ENCODE measurements at places on chromosomes 11 and 22.

DNA sequence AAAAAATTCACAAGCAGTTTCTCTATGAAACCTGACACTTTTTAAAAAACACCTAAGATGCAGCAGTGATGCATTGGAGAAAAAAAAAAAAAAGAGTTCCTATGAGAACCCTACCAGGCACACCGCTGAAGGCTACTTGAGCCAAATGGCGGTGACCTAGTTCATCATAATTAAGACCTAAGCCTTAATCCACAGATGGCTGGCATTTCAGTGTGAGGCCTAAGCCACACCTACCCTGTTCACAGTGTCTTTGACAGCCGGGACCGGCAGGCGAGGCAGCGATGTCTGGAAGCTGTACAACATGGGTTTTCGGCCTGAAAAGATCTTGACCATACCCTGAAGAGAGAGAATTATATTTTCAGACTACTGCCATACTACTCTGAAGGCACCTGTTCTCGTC is 38.0 kb downstream of the CPT1A start:
- no peak for DNase-seq

GRCh38 chr11:95989076-95989605 is 65.2 kb upstream of the MTMR2 start:
- no peak for DNase-seq

DNA sequence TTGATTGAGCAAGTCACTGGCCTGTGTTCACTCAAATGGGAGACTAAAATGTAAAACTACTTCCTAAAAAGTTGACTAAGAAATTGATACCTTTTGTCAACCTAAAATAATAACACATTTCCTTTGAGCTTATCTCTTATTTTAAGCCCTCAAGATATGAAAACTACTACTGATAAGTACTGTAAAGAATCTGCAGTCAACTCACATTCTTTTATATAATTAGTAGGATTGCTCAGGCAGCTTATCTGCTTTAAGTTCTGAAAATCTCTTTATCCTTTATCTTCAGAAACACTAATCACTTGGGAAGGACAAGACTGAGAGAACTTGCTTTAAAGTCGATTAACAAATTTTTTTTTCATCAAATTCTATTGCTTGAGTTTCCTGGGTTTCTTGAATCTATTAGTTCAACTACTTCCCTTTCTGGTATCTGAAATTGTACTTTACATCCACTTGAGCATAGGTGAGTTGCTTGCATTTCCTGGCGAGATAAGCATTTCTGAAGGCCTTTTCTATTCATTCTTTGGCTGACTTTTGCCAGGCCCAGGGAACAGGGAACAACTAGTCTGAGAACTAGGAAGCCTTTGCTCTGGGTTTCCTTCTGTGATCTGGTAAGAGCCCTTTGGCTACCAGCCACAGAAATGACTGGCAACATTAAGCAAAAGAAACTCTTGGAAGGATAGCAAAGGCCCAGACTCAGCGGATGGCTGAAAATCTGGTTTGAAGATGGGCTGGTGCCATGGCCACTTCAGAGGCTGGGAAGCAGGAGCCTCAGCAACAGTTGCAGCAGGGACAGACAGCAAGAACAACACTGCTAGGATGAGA is 19.3 kb upstream of the CSRP3 start:
- DNase-seq: no peak

GRCh38 chr11:124751391-124751740 is 689 bp downstream of the VSIG2 start:
- DNase-seq: no peak

- no peak for DNase-seq
Measured at GRCh38 chr11:125112208-125112604, 780 bp upstream of the TMEM218 start.

GRCh38 chr11:104370478-104370877 is 206.5 kb upstream of the PDGFD start:
- no peak for DNase-seq

- no peak for DNase-seq
Measured at GRCh38 chr11:117579161-117579560, 217.9 kb downstream of the DSCAML1 start.

GRCh38 chr22:38180841-38181452 is 683 bp downstream of the PLA2G6 start:
- peak; percentile 45 for DNase-seq

GRCh38 chr11:93766504-93766903 is 17.6 kb upstream of the MED17 start:
- DNase-seq: no peak

GRCh38 chr11:35304386-35304775 is 115.0 kb downstream of the SLC1A2 start:
- DNase-seq: peak; percentile 31

GRCh38 chr22:36259615-36260300 is 6.8 kb downstream of the APOL1 start:
- no peak for DNase-seq

DNA sequence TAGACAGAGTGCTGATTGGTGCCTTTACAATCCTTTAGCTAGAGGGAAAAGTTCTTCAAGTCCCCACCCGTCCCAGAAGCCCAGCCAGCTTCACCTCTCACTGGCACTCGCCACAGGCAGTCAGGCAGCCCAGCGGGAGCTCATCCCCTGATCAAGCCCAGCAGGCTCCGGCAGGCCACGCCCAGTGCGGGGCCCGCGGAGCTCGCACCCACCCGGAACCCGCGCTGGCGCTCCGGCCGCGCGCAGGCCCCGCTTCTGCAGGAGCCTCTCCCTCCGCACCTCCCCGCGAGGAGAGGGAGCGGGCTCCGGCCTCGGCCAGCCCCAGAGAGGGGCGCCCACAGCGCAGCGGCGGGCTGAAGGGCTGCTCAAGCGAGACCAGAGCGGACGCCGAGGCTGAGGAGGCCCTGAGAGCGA is 202.4 kb upstream of the PDGFD start:
- no peak for DNase-seq

- no peak for DNase-seq
Measured at GRCh38 chr11:70660889-70661197, 262.5 kb downstream of the CTTN start.

GRCh38 chr11:117232092-117232878 is at the start of gene RNF214:
TSS of gene RNF214 (plus strand) at chr11:117232671. CDS start at chr11:117234273, 1,602 bp downstream.
- DNase-seq: peak; percentile 86

DNA sequence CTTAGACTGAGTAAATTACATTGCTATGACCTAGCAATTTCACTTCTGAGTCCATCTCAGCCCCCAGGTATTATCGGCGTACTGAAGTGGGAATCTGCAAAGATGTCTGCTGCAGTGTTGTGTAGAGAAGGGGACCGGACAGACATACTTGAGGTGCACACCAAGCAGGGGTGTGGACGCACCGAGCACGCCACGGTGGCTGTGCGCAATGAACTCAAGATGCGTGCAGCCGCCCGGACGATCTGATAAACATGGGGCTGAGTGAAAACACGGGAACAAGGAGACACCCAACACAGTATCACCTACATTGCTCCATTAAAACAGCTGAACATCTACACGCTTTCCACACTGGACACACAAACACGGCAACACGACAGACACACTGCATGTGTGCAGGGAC is 454.3 kb downstream of the OPCML start:
- no peak for DNase-seq

- no peak for DNase-seq
Measured at GRCh38 chr22:27610863-27611786, 190.4 kb downstream of the MN1 start.

DNA sequence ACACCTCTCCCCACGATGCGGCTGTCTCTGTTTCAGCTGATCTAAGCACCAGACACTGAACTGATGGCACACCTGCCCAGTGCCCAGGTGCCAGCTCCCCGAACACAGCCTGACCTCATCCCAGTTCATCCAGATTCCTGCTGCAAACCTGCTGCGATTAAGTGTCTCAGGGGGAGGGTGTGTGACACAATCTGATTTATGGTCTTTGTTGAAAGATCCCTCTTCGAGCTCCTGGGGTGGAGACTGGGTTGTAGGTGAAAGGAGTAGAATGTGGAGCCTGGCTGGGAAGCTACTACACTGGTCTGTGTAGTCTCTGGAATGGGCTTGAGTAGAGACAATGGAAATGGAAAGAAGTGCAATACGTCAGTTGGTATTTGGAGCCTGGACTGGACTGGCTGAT is 390.3 kb downstream of the SHANK2 start:
- no peak for DNase-seq

GRCh38 chr11:78187366-78188285 is 800 bp downstream of the KCTD21 start:
- peak; percentile 70 for DNase-seq

GRCh38 chr22:41280065-41280464 is 5.9 kb downstream of the RANGAP1 start:
- DNase-seq: no peak

DNA sequence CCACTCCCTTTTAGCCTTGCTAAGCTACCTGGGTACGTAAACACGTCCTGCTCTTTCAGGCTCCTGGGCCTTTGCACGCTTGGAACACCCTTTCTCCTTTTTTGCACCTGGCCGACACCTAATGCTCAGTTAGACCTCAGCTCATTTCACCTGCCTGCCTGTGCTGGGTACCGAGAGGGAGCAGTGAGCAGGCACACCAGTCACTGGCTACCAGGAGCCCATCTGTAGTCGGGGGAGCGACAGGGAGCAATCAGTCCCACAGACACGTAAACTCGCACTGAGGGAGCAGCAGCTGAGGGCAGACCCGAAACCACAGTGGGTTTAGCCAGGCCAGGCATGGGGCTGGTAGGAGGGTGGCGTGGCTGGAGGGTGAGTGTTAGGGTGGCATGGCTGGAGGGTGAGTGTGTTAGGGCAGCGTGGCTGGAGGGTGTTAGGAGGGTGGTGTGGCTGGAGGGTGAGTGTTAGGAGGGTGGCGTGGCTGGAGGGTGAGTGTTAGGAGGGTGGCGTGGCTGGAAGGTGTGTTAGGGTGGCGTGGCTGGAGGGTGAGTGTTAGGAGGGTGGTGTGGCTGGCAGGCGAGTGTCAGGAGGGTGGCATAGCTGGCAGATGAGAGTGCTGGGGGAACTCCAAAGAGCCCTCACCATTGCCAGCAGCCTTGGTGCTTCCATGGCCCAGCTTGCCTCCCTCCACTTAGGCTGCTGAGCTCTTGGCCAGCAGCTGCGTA is 6.4 kb upstream of the GTSE1 start:
- no peak for DNase-seq

GRCh38 chr22:41177622-41178424 is 27.3 kb upstream of the L3MBTL2 start:
- no peak for DNase-seq

DNA sequence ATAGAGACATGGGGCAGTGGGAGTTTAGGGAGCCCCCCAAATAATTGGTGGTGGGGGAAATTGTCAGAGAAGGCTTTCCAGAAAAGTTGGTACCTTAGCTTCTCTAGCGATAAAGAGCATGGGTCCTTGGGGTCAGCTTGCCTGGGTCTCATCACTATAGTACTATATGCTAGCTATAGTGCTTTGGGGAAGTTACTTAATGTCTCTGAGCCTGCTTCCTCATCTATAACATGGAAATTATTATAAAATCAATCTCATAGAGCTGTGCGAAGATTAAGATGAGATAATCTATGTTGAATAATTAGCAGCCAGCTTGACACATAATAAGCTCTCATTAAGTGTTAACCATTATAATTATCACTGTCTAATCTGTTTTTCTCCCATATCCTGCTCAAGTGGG is 41.2 kb downstream of the STIM1 start:
- DNase-seq: no peak

DNA sequence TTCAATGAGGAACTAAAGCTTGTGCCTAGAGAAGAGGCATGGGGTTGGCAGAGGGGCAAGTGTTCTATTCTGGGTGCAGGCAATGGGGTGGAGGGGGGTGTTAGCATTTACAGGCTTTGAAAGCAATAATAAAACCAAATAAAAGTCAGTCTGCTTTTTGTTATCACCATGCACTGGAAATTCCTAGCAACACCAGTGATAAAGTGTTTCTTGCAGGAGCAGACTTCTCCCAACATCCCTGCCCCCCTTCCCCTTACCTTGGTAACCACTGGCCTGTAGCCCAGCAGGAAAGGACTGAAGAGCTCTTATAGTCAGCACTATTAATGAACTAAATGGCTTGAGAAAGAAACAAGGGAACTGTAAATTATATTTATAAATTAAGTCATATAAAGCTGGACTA is 65.2 kb upstream of the SESN3 start:
- DNase-seq: no peak

GRCh38 chr11:8596504-8597046 is 2.5 kb upstream of the STK33 start:
- no peak for DNase-seq

GRCh38 chr22:48554893-48555572 is 1272.6 kb downstream of the BRD1 start:
- no peak for DNase-seq

DNA sequence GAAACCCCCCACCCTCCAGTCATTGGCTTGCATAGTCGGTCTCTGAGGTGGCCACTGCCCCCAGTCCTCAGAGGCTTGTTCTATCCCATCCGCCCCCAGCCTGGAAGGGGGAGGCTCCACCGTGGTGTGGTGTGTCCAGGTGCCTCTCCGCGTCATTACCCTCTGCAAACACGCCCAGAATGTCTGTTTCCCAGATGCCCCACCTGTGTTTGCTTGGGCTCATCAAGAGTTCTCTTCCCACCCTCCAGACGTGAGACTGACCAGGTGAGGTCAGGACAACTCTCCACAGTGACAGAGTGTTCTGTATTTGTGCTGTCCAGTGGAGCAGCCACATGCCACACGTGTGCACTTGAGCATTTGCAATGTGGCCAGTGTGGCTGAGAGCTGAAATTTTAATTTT is 24.9 kb downstream of the LRRC10B start:
- no peak for DNase-seq

DNA sequence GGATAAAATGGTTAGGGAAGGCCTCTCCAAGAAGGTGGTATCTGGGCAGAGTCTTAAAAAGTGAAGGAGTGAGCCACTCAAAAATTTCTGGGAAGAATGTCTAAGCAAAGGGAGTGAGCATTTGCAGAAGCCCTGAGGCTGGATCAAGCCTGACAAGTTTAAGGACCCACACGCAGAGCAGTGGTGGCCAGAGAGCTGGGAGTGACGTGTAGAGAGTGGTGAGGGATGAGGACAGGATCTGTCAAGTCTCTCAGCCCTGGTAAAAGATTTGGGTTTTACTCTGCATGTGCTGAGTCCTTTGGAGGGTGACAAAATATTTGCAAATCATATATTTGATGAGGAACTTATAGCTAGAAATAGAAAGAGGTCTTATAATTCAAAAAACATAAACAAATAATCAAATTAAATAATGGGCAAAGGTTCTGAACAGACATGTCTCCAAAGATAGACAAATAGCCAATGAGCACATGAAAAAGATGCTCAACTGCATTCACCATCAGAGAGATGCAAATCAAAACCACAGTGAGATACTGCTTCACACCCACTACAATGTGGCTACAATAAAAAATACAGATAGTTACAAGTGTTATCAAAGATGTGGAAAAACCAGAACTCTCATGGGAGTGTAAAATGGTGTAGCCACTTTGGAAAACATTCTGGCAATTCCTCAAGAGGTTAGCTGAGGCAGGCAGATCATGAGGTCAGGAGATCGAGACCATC is 107.2 kb upstream of the NNMT start:
- DNase-seq: no peak

All from CD4-positive, alpha-beta T cell treated with Interferon alpha-2 for 1 hour (primary cell).